Activated CD4-positive, alpha-beta T cell treated with anti-CD3 and anti-CD28 coated beads for 48 hours (primary cell): ENCODE measurements at places on chromosomes 3 and 15.

- no peak for DNase-seq
These were observed 1.0 kb upstream of the ARIH1 start for GRCh38 chr15:72472992-72473610.

DNA sequence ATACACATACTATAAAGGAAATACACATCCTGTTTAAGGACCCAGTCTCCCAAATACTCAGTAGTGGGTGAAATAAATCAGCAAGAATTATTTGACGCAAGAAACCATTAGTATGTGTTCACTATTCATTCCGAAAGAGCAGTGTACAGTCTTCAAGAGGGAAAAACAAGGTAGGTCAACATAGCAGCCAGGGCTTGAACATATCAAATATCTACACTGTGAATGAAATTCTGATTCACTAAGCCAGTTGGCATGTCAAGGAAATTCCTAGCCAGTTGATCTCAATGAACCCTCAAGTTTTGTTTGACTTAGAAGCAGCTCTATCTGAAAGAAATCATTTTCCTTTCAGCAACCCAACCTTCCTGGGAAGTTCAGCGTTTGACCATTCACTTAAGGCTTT lies 99.0 kb downstream of the CNTN3 start:
- no peak for DNase-seq

DNA sequence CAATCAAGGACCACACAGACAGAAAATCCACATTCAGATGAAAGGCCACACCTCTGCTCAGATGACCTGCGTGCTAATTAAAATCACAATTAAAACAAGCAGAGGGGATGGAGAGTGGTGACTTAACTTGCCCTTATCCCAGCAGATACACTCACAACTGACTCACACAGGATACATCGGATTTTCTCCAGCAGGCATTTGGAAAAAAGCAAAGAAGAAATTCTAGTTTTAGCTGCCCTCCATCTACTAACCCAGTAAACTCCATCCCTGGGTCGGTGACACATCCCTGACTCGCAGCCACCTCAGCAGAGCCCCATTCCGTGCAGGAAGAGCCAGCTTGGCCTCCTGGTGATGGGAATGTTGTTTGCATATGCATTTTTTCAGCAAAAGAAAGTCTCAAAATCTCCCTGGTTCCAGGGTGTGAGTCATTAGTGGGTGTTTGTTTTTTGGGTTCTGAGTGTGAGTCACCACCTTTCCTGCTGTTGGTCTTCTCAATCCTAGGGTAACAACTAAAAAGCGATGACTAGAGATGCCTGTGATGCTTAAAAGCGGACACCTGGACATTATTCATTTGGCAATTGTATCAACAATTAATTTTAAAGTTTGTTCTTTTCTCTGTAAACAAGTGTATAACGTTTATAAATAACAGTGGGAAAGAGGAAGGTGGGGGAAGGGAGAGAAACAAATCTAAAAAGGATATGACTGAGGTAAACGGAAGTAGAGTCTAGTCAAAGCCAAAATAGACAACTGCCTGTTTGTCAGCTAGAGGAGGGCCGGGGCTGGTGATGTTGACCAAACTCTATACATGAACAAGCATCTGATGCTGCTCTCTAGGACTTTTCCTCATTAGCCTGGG lies 49.8 kb upstream of the SLC4A7 start:
- peak; percentile 11 for DNase-seq

- no peak for DNase-seq
These were observed 72.1 kb downstream of the OCA2 start for GRCh38 chr15:28026764-28027713.

DNA sequence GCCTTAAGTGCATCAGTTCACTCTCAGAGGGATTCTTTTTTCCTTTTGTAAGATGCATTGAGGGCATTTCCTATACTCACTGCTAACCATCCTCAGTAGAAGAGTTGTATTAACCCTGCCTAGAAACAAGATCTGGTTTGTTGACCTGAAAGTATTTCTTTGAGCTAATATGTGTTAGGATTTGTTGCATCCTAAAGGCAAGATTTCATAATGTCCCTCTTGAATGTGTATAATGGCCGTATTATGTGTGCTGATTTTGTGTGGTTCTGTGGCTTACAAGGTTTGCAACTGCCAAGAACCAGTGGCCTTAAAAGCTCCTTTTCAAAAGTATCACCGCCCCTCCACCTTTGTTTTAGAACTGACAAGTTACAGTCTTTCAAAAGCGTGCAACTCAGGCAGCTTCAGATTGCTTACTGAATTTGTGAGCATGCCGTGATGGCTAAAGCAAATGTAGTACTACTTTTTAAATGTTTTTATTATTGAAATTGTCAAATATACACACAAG lies 182.0 kb upstream of the BHLHE40 start:
- no peak for DNase-seq

DNA sequence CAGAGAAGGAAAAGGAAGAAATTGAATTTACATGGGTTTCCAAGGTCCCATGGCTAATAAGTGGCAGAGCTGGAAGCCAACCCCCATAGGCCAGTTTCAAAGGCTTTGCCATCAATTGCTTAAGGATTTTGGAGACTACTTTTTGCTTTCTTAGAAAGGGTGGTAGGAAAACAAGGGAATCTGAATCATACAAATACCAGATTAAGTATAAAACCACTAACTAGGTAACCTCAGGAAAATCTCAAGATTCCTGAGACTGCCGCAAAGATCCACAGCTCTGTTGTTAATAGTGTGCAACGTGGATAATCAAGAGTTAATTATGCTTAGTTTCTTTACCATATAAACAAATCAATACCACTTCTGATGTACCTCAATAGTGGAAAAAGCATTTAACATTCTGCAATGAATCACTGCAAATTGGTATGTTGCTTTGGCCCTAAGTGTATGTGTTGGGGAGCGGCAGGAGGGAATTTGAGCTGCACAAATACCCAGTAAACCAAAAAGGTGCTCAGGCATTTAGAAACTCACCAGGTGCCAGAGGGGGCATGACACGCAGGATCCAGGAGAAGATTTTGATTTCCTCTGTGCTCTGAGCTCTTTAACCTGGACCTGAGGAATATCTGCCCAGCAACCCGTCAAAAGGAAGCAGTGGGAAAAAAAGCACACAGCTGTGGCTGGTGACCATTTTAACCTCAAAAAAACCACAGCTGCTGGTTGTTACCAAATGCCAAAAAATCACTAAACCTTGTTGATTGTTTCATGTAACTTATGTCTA lies 22.0 kb downstream of the AADAC start:
- DNase-seq = no peak

- DNase-seq = no peak
These were observed 12.8 kb downstream of the ELL3 start for GRCh38 chr15:43763819-43764446.

GRCh38 chr3:88542916-88543315 lies 393.2 kb downstream of the C3orf38 start:
- no peak for DNase-seq

DNA sequence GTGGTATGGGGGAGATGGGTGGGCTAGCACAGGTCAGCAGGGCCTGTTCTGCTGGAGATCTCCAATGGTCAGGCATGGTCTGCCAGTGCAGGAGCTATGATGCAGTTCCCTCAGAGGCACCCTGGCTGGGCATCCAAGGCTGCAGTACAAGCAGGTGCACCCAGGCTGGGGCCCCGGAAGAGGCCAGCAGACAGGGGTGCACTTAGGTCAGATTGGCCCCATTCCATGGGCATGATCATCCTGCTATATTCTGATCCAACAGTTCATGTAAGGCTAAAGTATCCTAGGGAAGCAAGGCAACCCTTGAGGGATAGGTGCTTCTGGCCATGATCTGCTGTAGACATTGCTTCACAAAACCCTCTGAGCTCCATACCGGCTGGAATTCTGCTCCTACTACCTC lies 53.5 kb downstream of the STRIT1 start:
- no peak for DNase-seq
